ENCODE measurements at places on chromosomes 2 and 18.
A peak's percentile ranks its signal among the peaks of the same experiment; 100 is the strongest.

GRCh38 chr2:147450661-147451510 lies 393.9 kb upstream of the ACVR2A start:
- no peak for DNase-seq

GRCh38 chr2:190637903-190638618 lies 10.8 kb upstream of the NAB1 start:
- no peak for DNase-seq

DNA sequence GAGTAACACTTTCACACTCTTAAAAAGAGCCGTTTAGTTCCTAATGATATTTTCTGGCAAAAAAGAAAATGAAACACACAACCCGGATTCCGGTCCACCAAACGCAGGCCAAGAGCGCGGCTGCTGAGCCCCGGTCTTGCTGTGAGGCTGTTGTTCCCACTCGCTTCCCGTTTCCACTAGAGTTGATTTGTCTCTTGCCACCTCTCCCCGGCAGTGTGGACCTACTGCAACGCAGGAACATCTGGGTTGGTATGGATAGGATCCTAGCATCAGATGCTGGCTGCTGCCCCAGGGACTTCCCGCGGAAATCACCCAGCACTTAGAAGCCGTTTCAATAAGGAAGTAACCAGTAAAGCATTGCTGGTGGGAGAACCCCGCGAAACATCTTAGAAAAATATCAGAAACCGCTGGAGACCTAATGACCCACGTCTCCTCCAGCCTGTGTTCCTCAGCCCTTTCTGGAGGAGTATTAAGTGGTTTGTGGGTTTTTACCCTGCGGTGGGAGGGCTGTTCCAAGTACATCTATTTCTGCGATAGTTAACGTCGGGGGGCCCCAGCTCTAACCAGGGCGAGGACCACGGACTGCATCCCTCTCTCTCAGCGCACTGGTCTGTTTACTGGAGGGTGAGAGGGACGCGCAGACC lies 939 bp downstream of the DOCK10 start:
- no peak for DNase-seq

DNA sequence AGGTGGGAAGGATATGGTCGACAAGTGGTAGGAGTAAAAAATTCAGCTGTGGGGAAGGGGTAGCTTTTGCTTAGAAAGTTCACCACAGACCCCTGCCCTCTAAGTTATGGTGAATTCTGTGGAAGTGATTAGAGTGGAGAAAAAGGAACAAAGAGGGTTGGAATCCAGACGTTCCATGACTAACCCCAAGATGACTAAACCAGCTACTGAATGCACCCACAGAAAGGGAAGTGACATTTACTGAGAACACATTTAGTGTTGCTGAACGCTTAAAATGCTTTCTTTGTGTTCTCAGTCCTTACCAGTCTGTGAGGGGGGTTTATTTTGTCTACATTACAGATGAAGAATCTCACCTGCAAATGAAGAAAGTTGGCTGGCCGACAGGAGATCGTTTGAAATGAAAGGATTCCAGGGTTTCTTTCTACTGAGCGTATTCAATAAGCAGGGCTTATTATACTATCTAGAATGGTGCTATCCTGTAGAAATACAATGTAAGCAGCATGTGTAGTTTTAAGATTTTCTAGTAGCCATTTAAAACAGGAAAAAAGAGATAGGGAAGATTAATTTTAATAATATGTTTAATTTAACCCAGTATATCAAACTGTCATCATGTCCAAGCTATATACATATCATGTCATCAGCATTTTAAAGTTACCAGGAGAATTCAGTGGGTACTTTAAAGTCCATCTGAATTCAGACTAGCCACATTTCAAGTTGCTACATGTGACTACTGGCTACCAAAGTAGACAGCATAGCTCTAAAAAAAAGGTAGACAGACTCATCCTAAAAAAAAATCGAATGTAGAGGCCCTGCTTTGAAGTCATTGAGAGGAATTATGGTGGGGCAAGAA lies 60.1 kb downstream of the LIMS1 start:
- DNase-seq, result peak; percentile 44

GRCh38 chr2:202133909-202134265 lies 60.8 kb downstream of the KIAA2012 start:
- DNase-seq, result no peak

GRCh38 chr2:144382849-144383248 lies 137.1 kb downstream of the ZEB2 start:
- no peak for DNase-seq

DNA sequence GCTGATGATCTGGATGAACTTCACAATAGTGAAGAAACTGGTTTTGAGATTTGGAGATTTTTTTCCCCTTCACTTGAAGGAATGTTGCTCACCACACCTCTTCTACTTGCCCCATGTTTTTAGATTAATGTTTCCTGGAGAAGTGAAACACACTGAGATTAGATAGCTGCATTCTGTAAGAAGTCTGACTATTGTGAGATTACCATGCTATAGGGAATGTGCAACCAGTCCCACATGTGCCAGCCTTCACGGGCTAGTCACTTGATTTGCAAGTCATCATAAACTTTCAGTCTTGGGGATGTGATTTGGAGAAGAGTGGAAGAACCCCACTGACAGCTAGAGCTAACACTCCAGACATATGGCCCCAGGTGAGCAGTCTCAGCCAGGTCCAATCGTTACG lies 7.4 kb upstream of the CCNYL1 start:
- no peak for DNase-seq

GRCh38 chr2:191303140-191304005 lies 58.2 kb downstream of the MYO1B start:
- DNase-seq, result no peak

DNA sequence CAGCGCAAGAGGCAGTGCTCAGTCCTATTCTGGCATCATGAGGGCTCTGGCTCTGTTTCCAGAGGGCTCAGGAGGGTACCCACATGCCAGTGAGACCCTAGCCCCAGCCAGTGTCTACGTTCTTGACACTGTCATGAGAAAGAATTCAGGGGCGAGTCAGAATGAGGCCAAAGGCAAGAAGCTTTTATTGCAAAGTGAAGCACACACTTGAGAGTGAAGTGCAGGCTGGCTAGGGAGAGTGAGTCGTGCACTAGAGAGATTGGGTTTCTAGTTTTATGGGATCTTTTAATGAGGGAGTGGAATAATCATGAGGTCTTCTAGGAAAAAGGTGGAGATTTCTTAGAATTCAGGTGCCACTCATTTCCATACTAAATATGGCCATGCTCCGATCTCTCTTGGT lies 164.1 kb downstream of the DCDC2C start:
- DNase-seq, result no peak

- no peak for DNase-seq
Measured at GRCh38 chr2:25954199-25954752, 28.0 kb downstream of the KIF3C start.

DNA sequence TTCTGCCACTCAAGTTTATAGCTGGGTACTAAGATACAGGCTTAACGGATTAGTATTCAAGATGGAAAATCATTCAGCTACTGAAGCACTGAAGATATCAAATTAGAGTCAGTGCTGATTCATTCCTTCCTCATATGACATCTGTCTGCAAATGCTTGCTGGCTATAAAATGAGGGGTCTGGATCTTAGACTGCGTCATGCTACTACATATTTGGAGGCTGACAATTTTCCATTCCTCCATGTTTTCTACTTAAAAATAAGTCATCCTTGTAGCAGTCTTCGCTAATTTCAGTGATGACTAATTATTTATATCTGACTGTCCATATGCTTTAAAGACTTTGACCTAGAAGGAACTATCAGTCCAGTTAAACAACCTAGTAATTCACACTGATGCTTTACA lies 233.4 kb downstream of the RIT2 start:
- DNase-seq, result no peak

DNA sequence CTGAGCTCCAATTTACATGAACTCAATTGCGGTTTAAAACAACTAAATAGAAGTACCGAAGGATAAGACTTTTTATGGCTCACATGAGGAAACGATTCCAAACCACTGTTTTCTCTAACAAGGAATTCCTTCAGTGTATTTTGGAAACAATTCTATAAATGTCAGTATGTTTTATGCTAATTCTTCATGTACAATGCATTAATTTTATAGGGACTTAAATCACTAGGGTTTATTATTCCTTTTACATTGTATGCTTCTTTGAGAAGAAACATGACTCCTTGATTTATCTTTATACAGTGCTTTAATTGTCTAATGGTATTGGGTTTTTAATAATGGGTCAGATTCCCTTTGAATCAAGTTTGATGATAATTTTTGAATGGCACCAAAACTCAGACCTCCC lies 566.8 kb downstream of the EPHA4 start:
- no peak for DNase-seq

- DNase-seq, result no peak
Measured at GRCh38 chr2:166361351-166362153, 14.2 kb downstream of the SCN9A start.

- no peak for DNase-seq
Measured at GRCh38 chr2:235505181-235505741, 11.4 kb downstream of the AGAP1 start.

GRCh38 chr2:238501311-238501710 lies 74.6 kb downstream of the ASB1 start:
- no peak for DNase-seq

DNA sequence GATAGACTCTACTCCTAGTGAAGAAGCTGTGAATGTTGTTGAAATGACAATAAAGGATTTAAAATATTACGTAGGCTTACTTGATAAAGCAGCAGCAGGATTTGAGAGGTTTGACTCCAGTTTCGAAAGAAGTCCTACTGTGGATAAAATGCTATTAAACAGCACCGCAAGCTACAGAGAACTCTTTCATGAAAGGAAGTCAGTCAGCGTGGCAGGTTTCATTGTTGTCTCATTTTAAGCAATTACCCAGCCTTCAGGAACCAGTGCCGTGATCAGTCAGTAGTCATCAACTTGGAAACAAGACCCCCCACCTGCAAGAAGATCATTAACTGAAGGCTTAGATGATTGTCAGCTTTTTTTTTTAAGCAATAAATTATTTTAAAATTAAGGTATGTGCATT lies 14.0 kb downstream of the USP14 start:
- no peak for DNase-seq

GRCh38 chr2:65076345-65076710 lies 20.1 kb downstream of the CEP68 start:
- DNase-seq, result no peak

- peak; percentile 66 for DNase-seq
Measured at GRCh38 chr18:48545757-48546321, 7.0 kb downstream of the CTIF start.

DNA sequence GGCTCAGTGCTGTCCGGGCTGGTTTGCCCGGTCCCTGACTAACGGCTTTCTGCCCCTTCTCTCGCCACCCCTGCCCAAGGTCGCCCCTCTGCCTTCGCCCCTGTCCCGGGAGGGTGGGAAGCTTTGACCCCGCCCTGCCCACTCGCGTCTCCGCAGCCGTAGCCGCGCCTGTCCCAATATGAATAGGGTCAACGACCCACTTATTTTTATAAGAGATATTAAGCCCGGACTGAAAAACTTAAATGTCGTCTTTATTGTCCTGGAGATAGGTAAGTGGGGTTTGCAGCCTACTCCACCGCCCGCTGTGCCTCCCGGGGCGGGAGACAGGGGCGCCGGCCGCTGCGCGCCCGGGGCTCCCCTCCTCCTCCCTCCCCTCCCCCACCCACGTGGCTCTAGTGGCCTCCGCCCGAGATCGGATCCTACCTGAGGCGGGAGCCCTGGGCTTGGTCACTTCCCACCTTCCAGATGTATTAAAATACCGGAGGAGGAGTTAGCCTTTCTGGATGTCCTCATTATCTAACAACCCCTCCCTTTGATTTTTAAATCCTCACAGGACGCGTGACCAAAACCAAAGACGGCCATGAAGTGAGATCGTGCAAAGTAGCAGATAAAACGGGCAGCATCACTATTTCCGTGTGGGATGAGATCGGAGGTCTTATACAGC lies 633 bp downstream of the NABP1 start:
- no peak for DNase-seq

GRCh38 chr2:7020059-7020458 lies 102.8 kb downstream of the RNF144A start:
- DNase-seq, result no peak

- no peak for DNase-seq
Measured at GRCh38 chr2:135829378-135830135, 7.4 kb downstream of the LCT start.

GRCh38 chr2:54042341-54042740 lies 71.5 kb upstream of the PSME4 start:
- no peak for DNase-seq

DNA sequence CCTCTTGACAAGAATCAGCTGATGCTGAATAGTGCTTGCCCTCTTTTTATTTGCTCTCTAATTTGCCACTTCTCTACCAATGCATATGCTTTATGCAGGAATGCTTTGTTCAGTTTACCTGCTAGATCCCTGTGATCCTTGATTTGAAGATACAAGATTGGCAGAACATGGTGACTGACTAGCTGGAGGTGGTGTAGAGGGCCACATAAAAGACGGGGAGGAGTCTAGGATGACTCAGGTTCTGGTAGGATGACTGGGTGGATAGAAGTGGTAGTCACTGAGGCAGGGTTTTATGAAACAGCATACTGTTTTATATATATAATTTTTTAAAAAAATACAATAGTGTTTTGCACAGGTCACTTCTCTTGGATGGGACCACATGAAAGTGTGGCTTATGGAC lies 6.3 kb upstream of the ADGRF3 start:
- no peak for DNase-seq

GRCh38 chr2:30112561-30112960 lies 34.2 kb upstream of the YPEL5 start:
- DNase-seq, result no peak

GRCh38 chr18:75250471-75250821 lies 39.8 kb downstream of the TSHZ1 start:
- no peak for DNase-seq

DNA sequence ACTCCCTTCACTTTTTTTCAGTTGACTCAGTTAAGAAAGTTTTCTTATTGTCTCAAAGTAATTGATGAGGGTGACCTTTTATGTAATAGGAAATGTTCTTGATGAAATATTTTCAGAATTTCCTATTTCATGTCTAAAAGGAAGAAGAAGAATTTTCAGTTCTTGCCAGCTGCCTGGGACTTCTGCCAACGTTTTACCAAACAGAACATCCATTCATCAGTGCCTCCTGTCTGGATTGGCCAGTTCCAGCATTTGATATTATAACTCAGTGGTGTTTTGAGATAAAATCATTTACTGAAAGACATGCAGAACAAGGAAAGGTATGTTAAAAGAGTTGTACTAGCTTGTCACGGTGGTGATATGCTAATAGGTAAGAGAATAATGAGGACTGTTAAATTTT lies 104.7 kb upstream of the MYO3B start:
- no peak for DNase-seq

DNA sequence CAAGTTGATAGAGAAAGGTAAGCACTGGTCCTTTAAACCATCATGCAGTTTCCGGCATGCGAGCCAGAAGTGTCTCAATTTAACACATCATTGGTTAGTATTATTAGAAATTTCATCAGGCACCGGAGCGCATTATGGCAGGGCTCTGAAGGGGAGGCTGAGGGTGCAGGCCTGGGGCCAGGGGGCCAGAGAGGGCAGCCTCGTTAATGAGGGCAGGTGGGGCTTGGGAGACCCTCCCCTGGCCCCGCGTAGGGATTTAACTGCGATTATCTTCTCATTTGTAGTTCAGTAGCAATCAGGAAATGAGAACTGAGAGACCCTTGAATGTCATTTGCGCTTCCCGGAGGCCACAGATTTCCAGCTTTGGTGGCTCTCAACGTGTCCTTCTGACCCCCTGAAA lies 246.4 kb downstream of the KLHL29 start:
- no peak for DNase-seq
